Transverse colon (tissue), 4 donors: ENCODE measurements at places on chromosomes 1 and 21.

DNA sequence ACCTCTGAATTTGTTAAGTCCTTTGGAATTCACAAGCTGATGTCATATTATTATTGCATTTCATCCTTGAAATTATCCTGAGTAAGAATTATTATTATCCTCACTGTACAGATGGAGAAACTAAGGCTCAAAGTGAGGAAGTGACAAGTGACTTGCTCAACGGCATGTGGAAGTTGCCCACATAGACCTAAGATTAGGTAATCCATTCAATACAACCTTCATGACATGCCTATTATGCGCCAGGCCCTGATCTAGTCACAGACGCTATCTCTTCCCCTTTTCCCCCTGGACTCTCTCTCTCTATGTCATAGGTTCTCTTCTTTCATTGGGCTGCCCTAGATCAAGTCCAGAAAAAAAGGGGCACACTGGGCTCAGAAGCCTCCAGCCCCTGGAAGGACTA is 84.9 kb upstream of the KCNK2 start:
- no peaks in the 10 kb centered on the region for H3K27me3 ChIP-seq
- H3K36me3 ChIP-seq: no peaks in the 10 kb centered on the region
- no peaks in the 10 kb centered on the region for H3K4me1 ChIP-seq
- no peak for DNase-seq
- H3K27ac ChIP-seq: no peak overlapping the region
- H3K4me3 ChIP-seq: no peak overlapping the region

- no peaks in the 10 kb centered on the region for H3K36me3 ChIP-seq
- H3K4me1 ChIP-seq: peaks cover 3% of the 10 kb centered on the region
- no peaks in the 10 kb centered on the region for H3K27me3 ChIP-seq
- H3K27ac ChIP-seq: no peak overlapping the region
Observed at GRCh38 chr1:212980123-212980785, 29.9 kb downstream of the VASH2 start.

DNA sequence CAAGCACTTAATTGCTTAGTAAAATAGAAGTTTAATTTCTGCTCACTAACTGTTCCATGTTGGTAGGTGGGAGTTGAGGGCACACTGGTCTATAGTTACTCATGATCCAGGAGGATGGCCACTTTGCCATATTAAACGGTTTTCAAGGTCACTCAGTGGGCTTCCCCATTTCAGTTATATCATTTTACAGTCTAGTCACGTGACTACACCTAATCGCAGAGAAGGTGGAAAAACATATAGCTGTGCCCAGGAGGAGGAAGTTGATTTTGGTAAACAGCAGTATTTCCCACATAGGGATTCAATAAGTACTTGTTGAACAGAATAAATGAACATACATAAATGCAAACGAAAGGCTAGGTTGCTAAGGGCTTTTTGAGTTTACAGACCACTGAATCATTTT is 541.1 kb upstream of the CAMK1G start:
- DNase-seq: no peak
- H3K4me1 ChIP-seq: no peaks in the 10 kb centered on the region
- no peak overlapping the region for H3K4me3 ChIP-seq
- no peaks in the 10 kb centered on the region for H3K27me3 ChIP-seq
- H3K27ac ChIP-seq: no peak overlapping the region
- no peaks in the 10 kb centered on the region for H3K36me3 ChIP-seq

- H3K4me3 ChIP-seq: no peak overlapping the region
- H3K36me3 ChIP-seq: no peaks in the 10 kb centered on the region
- H3K27me3 ChIP-seq: no peaks in the 10 kb centered on the region
- DNase-seq: no peak
- no peak overlapping the region for H3K27ac ChIP-seq
Observed at GRCh38 chr1:59494145-59494833, 197.4 kb downstream of the FGGY start.

GRCh38 chr1:197736685-197737084 is 38.6 kb downstream of the DENND1B start:
- H3K27me3 ChIP-seq: no peaks in the 10 kb centered on the region
- peaks cover 8% of the 10 kb centered on the region for H3K4me1 ChIP-seq
- no peaks in the 10 kb centered on the region for H3K36me3 ChIP-seq
- no peak for DNase-seq

DNA sequence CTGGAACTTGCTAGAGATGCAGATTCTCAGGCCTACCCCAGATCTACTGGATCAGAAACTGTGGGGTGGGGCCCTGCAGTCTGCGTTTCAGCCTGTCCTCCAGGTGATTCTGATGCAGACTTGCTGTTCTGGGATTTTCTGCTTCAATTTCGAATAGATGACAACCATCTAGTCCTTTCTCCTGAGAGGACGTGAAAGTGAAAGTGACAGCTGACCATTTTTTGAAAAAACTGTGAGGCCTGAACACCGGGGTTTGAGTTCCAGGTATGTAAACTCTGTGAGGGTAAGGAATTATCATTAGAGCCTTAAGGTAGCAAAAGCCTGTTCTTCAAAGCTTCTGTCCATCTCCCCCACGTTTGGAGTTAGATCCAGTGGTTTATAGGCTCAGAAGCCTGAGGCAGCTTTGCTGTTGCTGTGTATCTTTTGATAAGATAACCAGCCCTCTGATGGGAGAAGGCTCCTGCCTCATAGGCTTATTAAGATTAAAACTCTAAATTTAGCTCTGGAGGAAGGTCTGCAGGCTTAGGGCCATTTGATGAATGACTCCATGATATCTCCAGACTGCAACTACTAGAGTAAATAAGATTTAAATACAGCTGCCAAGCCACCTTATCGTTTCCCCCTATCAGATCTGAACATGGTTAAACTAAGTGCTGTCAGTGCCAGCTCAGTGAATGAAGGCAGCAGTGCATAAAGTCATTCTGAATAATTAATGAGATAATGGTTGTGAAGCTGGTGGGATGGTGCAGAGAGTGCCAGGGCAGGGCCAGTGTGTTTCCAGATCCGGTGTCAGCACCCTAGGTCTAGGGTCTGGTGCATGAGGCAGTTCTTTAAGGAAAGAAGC is 335.2 kb downstream of the HHAT start:
- no peaks in the 10 kb centered on the region for H3K4me1 ChIP-seq
- no peak overlapping the region for H3K27ac ChIP-seq
- H3K4me3 ChIP-seq: no peak overlapping the region
- DNase-seq: no peak
- no peaks in the 10 kb centered on the region for H3K27me3 ChIP-seq
- H3K36me3 ChIP-seq: no peaks in the 10 kb centered on the region

DNA sequence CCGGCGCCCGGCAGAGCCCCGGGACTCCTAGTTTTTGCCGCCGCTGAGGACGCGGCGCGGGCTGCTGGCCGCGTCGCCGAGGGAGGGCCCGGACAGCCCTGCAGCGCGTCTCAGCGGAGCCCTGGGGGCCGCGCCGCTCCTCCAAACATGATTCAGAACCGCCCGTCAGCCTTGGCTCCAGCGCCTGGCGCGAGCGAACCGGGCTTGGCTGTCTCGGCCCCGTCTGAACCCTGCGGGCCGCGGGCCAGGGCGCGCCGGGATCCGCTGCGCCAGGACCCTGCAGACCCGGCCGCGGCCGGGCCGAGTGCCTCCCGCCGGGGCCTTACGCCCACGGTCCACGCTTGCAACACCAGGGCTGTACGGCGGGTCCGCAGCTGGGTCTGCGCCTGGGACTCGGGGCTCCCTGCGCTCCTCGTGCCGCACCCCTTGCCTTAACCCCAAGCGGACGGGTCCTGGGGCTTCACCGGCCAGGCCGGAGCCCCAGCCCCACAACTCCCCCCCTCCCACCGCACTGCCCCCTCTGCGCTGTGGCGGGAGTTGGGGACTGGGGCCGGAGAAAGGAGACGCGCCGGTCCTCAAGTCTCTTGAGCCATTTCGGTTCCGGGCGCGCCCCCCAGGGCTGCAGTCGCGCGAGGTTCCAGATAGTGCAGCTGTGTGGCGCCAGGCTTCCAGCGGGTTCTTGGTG is 48.4 kb upstream of the CD34 start:
- H3K27ac ChIP-seq: peak overlapping the region; percentile 73
- no peaks in the 10 kb centered on the region for H3K36me3 ChIP-seq
- H3K27me3 ChIP-seq: peaks cover 30% of the 10 kb centered on the region
- H3K4me3 ChIP-seq: peak overlapping the region; percentile 50
- H3K4me1 ChIP-seq: peaks cover 8% of the 10 kb centered on the region

DNA sequence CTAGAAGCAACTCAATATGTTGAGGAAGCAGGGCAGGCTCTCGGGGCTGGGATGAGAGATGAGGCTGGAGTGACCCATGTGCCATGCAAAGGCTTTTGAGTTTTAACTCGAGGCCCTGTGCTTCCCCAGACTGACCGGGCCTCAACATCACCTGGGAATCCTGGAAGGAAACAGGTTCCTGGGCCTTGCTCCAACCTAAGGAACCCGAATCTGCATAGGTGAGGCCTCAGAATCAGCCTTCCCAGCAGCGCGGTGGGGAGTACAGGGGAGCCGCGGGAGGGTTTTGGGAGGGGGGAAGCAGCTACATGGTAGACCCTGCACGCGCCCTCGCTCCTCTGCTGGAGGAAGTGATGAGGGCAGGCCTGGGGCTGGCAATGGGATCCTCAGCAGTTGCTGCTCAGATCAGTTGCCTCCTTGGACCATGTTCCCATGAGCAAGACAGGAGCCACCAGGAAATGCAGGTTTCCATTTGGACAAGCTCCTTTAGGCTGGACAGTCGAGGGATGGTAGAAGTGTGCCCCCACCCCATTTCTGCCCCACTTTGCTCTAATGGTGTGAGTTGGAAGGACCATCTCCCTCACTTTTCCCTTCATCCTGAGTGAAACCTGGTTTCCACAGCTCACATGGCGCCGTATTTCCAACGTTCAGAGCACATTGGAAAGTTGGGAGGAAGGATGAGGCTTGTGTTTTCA is 4.5 kb upstream of the KIAA1614 start:
- DNase-seq: no peak
- H3K27me3 ChIP-seq: peaks cover 14% of the 10 kb centered on the region
- no peaks in the 10 kb centered on the region for H3K36me3 ChIP-seq

DNA sequence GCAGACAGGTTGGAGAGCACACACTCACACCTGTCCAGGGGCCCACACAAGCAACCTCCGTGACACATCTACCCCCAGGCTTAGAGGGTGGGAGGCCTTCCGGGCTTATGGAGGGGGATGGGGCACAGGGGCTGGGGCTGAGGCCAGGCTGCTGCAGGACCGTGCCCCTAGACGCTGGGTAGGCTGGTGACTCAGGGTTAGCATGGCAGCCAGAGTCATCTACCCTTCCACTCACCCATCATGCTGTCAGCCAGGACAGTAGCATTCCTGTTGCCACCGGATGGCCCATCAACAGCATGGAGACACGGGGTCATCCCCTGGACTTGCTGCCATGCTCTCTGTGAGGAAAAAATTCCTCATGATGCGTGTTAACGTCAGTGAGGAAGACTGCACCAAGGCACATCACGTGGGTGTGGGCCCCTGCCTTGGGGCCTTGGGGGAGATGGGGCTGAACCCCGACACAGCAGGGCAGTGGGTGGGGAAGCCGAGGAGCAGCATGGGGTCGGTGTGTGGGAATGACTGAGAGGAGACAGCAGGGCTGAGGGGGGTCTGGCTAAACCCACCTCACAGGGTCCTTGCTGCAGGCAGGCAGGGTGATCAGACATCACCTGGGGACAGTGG is 52.8 kb downstream of the WNT9A start:
- no peaks in the 10 kb centered on the region for H3K27me3 ChIP-seq
- no peaks in the 10 kb centered on the region for H3K4me1 ChIP-seq
- no peak overlapping the region for H3K27ac ChIP-seq
- H3K36me3 ChIP-seq: no peaks in the 10 kb centered on the region
- H3K4me3 ChIP-seq: no peak overlapping the region

DNA sequence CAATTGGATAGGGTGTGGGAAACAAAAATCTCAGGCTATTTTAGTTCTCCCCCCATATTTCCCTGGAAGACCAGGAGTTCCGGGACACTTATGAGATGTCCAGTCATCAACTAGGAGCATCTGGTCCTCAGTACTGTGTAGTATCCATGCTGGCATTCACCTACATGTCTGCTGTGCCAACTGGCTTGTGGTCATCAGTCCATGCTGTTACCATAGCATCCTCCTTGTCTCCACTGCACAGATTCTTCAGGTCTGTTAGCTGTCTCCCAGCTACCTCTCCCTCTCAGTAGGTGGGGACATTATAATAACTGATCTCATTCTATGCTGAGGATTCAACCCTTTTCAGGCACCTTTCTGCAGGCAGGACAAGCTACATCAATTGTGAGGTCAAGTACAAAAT is 302.9 kb downstream of the BARHL2 start:
- no peaks in the 10 kb centered on the region for H3K36me3 ChIP-seq
- no peak for DNase-seq
- no peak overlapping the region for H3K27ac ChIP-seq
- no peaks in the 10 kb centered on the region for H3K4me1 ChIP-seq
- no peak overlapping the region for H3K4me3 ChIP-seq

GRCh38 chr1:207884266-207885029 is 26.5 kb downstream of the CD34 start:
- no peak for DNase-seq
- no peaks in the 10 kb centered on the region for H3K36me3 ChIP-seq
- H3K27ac ChIP-seq: peak overlapping the region; percentile 54
- no peaks in the 10 kb centered on the region for H3K27me3 ChIP-seq
- H3K4me1 ChIP-seq: peaks cover 13% of the 10 kb centered on the region
- H3K4me3 ChIP-seq: no peak overlapping the region

DNA sequence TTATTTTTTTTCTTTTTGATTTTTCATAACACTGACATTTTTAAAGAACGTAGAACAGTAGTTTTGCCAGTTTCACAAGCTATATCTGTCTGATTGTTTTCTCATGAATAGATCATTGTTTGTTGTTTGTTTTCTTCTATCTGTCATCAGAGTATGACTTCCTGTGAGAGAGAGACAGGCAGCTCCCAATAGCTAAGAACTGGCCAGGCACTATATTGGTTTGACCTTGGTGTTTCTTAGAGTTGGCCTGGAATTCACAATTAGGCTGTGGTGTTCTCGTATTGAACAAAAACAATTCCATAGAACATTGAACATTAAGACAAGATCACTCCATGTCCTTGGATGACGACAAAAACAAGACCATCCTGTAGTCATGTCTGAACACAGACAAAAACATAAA is 43.4 kb downstream of the RPS6KC1 start:
- no peak for DNase-seq
- no peaks in the 10 kb centered on the region for H3K36me3 ChIP-seq
- H3K27ac ChIP-seq: no peak overlapping the region
- H3K4me3 ChIP-seq: no peak overlapping the region
- H3K4me1 ChIP-seq: no peaks in the 10 kb centered on the region
- H3K27me3 ChIP-seq: no peaks in the 10 kb centered on the region
